Activated CD8-positive, alpha-beta memory T cell treated with anti-CD3 and anti-CD28 coated beads for 1 hour (primary cell): ENCODE measurements at places on chromosomes 13 and 19.

DNA sequence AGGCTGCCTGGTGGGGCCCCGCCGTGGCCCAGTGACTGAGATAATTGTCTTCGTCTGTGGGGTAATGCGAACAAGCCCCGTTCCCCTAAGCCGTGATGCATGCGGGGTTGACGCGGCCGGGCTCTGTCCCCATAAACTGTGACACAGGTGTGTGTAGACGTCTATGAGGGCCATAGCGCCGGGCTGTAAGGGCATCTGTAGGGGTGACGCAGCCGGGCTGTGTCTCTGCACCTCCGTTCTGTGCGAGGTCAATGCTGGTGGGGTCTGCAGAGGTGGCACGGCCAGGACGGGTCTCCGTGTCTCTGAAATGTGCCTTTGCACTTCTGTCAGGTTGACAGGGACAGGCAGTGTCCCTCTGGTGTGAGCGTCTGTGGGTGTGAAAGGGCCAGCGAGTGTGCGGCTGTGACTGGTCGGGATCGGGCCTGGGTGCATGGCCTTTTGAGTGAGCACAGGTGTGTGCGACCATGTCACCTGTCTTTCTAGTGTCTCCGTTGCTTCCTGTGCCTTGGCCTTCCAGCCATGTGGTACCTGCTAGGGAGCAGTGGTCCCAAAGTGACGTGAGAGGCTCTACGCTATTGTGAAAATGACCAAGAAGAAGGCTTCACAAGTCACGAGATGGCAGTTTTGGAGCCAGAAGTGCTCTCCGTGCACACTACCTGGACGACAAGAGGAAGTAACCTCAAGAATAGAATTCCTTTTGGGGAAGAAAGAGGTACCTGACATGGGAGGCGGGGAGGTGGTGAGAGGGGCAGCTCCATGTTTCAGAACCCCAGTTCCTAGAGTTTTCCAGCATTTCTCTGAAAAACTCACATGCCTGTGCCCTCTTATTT lies 16.4 kb upstream of the ZNF331 start:
- DNase-seq, result no peak

DNA sequence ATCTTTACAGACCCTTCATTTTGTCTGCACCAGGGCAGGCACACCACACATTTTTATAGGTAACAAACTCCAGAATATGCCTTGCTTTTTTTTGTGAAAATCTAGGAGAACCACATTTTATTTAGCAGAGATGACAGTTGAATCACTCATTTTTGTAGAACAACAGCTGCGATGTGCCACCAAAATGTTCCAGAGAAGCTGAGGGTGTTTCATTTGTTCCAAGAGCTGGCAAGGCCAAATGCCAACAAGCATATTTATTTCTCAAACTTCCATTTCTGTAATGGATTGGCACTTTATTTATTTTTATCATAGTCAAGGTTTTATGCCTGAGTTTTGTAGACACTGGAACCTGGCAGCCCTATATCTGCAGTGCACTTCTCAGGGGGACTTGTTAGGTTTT lies 10.4 kb downstream of the OLFM4 start:
- DNase-seq, result no peak

DNA sequence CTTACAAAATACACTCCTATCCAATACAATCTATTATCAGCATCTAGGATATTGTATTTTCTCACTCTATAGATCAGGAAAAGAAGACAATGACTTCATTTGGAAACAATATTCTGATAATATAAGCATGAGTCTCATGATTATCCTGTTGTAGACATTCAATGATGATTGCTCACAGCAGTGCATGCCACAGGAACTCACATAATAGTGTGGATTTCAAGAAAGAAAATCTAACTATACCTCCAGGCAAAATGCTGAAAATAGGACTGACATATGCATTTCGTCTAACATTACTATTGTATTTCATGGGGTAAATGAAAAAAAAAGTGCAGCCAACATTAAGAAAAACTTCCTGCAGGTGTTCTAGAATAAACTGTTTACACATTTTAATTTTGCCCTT lies 122.6 kb downstream of the POSTN start:
- DNase-seq, result no peak

- peak; percentile 62 for DNase-seq
Observed at GRCh38 chr19:13850910-13851733, 25.8 kb upstream of the NANOS3 start.

- no peak for DNase-seq
Observed at GRCh38 chr19:30804751-30805150, 432.6 kb downstream of the ZNF536 start.

DNA sequence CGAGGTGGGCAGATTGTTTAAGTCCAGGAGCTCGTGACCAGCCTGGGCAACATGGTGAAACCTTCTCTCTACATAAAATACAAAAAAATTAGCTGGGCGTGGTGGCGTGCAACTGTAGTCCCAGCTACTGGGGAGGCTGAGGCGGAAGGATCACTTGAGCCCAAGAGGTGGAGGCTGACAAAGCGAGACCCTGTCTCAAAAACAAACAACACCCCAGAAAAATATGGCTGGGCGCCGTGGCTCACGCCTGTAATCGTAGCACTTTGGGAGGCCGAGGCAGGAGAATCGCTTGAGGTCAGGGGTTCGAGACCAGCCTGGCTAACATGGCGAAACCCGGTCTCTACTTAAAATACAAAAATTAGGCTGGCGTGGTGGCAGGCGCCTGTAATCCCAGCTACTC lies 3.4 kb upstream of the HNRNPL start:
- no peak for DNase-seq
